ENCODE measurements at places on chromosomes 11 and 22. TPM values are rescaled to one million over a fixed set of nuclear protein-coding genes. Genes with fewer than 3 reads are reported as not detected.

The KBTBD4 gene
- 20.1 TPM for total RNA-seq

The CALCA gene
- not detected for total RNA-seq

The CARD10 gene
- 38.9 TPM for total RNA-seq

The PRSS23 gene
- total RNA-seq, result 517 TPM

The FXYD2 gene
- total RNA-seq, result 16.9 TPM

The CNGA4 gene
- 0.18 TPM for total RNA-seq
